Left kidney (tissue), 8 donors: ENCODE measurements at places on chromosomes 1 and 21. TPM values are rescaled to one million over a fixed set of nuclear protein-coding genes. Genes with fewer than 3 reads are reported as not detected.

DNA sequence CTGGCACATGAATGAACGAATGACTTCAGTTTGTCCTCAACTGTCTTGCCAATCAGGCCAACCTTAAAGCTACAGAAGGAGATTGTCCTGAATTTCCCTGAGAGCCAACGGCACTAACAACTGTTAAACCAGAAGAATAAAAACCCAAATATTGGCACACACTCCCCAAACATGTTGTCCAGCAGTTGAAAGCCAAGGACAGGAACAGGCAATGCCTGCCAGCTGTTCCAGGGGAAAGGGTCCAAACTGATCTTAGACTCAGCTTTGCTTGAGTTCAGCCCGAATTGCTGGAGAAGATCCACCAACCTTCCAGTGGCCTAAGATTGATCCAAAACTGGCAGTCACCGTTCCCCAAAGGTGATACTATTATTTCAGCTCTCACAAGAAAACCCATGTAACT, 22.4 kb upstream of the AHCTF1 start:
- no peak for DNase-seq

The CCDC30 gene
- 26.7 TPM for polyA plus RNA-seq

DNA sequence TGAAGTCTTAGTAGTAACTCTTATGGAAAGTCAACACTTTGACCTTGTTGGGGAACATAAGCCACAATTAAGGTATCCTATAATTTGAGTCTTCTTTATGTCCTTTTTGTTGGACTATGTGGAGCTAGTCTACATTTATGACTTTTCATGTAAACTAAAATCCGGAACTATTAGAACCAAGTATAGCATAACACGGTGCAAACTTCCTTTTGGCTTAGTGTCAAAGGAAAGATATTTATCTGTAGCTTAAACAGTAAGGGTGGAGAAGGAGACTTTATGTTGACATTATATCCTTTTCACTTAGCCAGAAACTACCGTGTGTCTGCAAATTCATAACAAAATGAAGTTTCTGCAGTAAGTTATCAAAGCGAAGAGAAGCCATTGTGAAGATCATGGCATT, 7.3 kb downstream of the UAP1 start:
- no peak for DNase-seq

DNA sequence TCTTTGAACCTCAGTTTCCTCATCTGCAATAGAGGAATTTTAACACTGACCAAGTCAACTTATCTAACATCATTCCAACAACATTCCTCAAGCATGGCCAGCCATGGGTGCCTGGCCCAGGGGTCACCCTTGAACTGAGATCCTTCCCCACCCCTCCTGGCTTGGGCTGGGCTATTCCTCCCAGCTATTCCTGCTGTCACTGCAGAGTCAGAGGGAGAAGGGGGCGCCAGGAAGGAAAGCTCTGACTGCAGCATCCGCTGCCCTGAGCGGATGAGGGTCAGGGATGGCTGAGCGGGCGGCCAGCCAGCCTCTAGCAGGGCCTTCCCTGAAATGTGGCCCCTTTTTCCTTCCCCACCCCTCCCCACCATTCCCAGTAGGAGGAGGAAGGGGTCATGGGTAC, 3.1 kb downstream of the TINAGL1 start:
- peak; percentile 47 for DNase-seq

DNA sequence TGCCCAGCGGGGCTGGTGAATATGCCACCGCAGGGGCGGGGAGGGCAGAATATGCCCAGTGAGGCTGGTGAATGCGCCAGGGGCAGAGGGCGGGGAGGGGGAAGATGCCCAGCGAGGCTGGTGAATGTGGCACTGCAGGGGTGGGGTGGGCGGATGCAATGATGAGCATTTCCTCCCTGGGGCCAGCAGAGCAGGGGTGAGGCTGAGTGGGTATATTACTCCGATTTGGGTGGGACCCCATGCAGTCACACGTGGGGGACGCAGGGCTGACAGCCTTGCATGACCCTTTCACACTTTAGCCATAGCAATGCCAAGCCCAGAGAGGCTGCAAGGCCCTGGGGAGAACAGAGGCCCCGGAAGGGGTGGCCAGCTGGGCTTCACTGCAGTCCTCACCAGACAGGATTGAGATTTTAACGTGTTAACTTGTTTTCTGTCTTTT, 9.3 kb upstream of the SLX9 start:
- DNase-seq: no peak

GRCh38 chr1:243493156-243494129, 237.6 kb downstream of the SDCCAG8 start:
- no peak for DNase-seq

The IVL gene
- 0.23 TPM for polyA plus RNA-seq

- DNase-seq: no peak
Measured at GRCh38 chr1:236207121-236207520, 64.8 kb downstream of the GPR137B start.

DNA sequence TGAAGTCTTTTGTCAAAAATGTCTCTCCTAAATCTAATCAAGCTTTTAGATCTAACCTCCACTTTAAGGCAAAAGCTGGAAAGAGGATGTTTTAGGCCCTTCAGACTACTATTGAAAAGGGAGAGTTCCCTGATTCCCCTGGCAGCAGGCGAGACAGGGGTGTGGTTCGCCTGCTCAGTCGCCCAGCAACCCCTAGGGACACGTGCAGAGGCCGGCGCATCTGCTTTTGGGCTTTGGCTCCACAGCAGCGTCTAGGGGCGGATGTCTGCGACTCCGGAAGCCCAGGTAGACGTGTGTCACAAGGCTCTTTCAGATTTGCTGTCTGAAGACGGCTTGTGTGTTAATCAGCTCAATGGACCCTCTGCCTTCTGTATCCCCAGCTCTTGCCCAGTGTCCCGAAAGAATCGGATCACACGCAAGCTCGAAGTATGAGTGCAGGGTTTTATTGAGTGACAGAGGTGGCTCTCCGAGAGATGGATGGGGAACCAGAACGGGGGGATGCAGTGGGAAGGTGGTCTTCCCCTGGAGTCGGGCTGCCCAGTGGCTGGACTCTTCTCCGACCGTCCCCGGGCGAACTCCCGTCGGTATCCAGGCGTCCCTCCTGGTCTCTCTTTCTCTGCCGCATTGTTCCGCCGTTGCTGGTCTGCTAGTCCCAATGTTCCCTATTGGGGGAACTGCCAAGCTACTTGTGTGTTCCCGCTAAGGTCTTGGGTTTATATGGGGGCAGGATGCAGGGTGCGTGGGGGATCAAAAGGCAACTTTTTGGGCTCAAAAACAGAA, 45.5 kb downstream of the OLFML2B start:
- DNase-seq: no peak

- DNase-seq: peak; percentile 4
Measured at GRCh38 chr1:181704546-181704945, 221.2 kb downstream of the CACNA1E start.

GRCh38 chr1:150372580-150372979, 8.6 kb downstream of the RPRD2 start:
- DNase-seq: no peak
